ENCODE measurements at places on chromosomes 2 and 18.

GRCh38 chr18:24262087-24262486 lies 123.2 kb downstream of the CABYR start:
- DNase-seq, result no peak

DNA sequence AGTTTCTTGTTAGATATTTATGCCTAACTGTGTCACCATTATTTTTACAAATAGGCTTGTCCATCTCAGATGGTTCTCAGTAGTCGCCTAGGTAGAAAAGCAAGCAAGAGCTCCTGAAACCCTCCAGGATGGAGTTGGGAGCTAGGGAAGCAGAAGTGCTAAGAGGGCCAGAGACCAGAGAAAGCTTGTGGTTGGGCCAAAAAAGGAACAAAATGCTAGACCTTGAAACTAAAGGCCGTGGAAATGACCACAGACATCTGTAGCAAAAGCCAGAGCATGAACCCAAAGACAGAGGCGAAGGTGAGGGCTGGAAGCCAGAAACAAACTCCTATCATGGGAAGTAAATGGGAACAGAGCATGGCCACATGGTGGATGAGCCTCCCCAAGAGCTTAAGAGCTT lies 29.9 kb upstream of the RMDN2 start:
- no peak for DNase-seq

- no peak for DNase-seq
Observed at GRCh38 chr18:532632-533031, 32.1 kb upstream of the COLEC12 start.

- DNase-seq, result no peak
Observed at GRCh38 chr18:27983780-27984179, 193.2 kb downstream of the CDH2 start.

Data from stimulated activated CD8-positive, alpha-beta memory T cell treated with anti-CD3 and anti-CD28 coated beads, Interleukin-15, amount 100 ng/mL, for 1 hour (primary cell).